Activated gamma-delta T cell treated with anti-CD3 and anti-CD28 coated beads, Interleukin-2, amount 50 U/mL, for 16 hours (primary cell): ENCODE measurements at places on chromosomes 7 and 10.

DNA sequence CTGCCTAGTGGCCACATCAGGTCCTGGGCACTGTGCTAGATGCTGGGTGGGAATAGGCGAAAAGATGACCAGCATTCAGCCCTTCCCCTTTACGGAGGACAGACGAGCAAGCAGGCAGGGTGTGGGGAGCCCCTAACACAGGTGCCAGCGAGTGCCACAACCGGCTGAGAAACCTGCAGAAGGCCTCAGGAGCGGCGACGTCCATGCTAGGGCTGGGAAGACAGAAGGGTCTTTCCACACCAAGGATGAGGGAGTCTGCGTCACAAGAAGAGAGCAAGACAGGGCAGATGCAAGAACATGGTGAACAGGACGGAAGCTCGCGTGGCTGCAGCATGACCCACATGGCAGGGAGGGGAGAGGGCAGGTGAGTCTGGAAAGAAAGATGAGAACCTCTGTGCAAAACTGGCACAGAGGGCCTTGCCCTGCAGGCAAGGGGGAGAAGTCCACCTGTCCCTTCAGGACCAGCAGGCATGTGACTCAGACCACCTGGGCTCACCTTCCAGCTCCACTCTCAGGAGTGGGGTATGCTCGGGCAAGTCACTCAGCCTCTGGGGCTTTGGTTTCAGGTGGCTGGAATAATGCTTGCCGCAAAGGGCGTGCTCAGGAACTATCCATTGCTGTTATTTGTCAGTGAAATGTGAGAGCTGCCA is 36.6 kb downstream of the KCNH2 start:
- DNase-seq = no peak

- DNase-seq = no peak
Observed at GRCh38 chr7:41700044-41700471, 2.8 kb downstream of the INHBA start.

DNA sequence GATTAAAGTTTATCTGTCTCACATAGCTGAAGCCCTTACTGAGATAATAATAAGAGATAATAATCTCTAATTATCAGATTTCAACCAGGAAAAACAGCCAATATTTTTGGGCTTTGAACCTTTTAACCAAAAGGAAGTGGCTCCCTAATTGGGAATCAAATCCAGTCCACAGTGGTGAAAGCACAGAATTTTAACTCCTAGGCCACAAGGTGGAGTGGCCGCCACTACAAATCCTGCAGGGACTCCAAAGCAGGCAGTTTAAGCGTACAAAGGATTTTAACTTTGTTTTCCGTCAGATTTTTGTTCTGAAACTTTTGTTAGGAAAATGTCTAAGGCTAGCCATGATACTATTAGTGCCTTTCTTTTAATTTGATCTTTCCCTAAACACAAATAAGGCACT is 99.6 kb upstream of the CCNY start:
- no peak for DNase-seq

DNA sequence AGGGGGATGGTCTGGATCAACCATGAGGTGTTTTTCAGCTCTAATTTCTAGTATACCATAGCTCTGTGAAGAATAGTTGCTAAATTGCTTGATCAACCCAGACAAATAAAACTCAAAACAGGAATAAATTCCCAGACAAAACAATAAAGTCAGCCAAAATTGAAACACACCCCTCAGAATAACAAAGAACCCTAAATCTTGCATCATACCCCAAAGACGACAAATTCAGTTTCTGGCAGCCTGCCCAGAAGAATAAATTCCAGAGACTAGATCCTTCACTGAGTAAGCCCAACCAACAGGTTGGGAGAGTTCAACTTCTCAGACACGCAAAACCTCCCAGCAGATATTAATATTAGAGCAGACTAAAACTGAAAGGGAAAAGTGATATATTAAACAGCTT is 11.2 kb upstream of the SEM1 start:
- DNase-seq = no peak

DNA sequence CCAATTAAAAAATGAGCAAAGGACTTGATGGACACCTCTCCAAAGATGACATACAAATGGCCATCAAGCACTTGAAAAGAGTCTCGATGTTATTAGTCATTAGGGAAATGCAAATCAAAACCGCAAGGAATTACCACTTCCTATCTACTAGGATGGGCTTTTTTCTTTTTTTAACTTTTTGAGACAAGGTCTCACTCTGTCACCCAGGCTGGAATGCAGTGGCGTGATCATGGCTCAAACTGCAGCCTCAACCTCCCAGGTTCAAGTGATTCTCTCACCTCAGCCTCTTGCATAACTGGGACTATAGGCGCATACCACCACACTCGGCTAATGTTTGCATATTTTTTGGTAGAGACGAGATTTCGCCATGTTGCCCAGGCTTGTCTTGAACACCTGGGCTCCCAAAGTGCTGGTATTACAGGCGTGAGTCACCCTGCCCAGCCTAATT is 13.6 kb downstream of the NKX1-2 start:
- no peak for DNase-seq

- no peak for DNase-seq
Observed at GRCh38 chr10:132938472-132939339, 3.7 kb downstream of the CFAP46 start.

DNA sequence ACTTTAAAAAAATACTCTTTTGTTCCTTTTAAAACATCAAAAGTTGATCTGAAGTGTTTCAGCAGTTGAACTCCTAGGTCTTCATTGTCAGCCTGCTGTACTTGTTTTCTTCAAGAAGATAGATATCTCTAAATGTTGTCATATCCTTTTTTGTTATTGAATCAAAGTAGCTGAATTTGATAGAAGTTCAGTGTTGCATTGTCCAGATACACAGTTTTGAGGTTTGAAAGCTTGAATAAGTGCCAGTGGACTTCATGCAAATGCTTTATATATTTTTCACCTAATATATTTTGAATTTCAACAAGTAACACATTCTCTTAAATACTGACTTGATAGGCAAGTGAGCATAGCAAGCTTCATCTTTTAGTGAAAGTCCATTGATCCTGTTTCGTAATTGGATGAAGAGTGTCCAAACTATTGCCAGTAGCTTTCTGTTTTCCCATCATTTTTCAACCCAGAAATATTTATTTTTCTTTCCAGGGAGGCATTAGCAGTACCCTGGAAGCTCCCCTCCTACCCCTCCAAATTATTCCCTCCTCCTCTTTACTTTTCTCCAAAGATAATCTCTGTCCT is 114.4 kb downstream of the TPST1 start:
- no peak for DNase-seq

GRCh38 chr10:112898540-112899390 is 51.3 kb upstream of the TCF7L2 start:
- no peak for DNase-seq

GRCh38 chr7:129055294-129055816 is 444 bp upstream of the TNPO3 start:
- DNase-seq = no peak

GRCh38 chr10:128300290-128300824 is 174.1 kb upstream of the MKI67 start:
- no peak for DNase-seq

DNA sequence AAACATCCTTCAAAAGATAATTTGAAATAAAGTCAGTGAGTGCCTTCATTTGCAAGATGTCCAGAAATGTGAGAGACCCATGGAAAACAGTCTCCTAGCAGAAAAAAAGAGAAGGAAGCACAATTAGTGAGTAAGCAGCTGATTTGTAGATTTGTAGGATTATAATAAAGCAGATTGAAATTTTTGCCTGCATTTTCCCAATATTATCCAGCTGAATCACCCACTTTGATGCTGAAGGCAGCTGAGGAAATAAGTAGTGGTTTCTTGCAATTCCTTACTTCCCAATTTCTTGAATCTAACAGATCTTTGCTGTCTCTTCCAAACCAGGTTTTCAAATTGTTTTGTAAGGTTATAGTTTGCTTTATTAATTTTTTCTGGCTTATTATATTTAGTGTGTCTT is 181.4 kb downstream of the GNAT3 start:
- DNase-seq = no peak

DNA sequence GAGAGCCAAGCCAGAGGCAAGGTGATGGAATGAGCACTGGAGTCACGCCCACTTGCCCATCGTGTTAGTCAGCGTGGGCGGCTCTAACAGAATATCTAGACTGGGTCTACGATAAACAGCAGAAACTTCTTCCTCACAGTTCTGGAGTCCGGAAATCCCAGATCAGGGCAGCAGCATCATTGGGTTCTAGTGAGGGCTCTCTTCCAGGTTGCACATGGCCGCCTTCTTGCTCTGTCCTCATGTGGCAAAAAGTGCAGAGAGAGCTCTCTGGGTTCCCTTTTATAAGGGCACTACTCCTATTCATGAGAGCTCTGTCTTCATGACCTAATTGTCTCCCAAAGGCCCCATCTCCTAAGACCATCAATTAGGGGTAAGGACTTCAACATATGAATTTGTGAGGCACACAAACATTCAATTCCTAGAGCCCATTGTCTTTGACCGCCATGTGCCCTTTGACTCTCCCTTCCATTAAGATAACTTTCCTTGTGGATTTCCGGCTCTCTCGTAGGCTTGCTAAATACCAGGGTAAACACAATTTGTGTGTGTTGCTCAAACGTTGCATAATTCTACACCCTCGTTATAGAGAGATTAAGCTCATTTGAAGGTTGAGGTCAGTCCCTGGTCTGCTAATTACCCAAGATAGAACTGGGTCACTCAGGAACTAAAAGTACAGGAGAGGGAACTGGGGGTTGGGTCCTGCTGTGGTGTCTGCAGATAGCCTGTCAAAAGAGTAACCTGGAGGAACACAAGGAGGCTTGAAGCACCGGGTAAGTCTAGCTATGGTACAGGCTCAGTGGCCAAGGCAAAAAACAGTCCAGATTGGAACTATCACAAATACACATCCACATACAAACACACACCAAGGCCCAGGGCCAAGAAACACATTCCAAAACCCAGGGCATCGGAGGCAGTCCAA is 28.7 kb upstream of the USP6NL start:
- DNase-seq = no peak

DNA sequence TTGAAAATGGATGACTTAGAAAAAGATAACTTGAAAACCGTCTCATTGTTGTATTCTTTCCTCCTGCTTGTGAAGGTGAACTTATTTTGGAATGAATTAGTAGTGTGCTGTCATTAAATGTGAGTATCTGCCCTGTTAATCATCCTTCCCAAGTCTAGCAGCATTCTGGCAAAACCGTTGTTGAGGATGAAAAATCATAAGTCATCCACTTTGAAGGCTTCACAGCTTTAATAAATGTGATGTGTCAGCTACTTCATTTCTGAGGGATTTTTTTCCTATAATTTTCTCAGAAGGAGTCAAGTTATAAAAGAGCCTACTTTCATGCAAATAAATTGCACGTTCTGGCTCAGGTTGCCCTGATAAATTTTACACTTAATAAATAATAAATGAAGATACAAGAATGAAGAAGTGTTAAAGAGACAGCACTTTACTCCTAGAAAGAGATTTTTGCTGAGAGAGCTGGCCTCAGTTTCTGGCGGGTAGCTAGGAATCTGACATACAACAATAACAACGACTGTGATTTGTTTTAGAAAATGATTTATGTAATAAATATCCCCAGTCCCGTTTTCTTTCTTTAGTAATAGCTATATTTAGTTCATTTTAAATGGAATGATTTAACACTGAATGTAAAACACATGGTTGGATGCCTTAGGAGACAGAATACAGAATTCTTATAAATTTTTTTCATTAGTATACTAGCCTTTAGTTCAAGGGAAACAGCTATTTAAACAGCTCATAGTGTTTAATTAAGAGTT is 516.5 kb upstream of the KLF6 start:
- DNase-seq = no peak
